Right lobe of liver (tissue), 6 donors: ENCODE measurements at places on chromosomes 4 and X. TPM values are rescaled to one million over a fixed set of nuclear protein-coding genes. Genes with fewer than 3 reads are reported as not detected.

- DNase-seq: no peak
Observed at GRCh38 chr4:4554234-4554633, 12.4 kb upstream of the STX18 start.

DNA sequence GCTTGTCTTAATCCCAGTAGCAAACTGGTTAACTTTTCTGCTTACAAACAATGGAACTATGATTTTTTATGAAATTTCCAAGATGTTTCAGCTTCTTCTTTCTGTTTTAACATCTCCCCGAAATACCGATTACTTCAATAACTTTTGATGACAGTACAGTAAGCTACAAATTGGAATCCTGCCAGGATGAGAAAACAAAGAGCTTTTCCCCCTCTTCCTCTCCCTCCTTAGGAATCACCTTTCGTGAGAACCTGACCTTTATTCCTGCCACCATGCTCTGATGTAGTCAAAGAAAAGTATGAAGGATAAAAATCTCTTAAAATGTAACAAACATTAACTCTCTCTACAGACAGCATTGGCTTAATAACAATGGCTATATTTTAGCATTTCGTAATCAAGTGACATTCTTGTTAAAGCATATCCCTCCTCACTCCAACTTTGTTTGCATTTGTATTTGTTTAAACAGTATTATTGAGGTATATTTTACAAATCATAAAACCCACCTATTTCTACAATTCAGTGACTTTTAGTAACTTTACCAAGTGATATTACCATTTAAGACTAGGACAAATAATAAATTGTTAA, 148.7 kb upstream of the NAP1L5 start:
- DNase-seq: no peak

GRCh38 chr4:185098474-185098873, 44.6 kb upstream of the SLC25A4 start:
- no peak for DNase-seq

DNA sequence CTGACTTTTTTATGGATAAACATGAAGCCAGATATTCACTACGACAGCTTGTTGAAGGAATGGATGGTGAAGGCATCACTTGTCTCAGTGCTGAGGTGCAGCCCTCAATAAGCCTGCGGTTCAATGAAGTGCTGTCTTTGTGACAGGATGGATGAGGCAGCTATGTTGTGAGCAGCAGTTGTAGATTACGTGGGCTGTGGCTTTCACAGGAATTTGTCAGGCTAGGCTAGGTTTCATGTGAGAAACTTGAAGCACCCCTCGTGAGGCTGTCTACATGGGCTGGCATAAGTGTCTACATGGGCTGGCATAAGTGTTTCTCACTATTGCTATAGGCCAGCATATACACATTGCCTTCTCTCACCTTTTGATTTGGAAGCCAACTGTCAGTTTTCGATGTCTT, 1050.0 kb downstream of the ADGRL3 start:
- no peak for DNase-seq

GRCh38 chr4:18931643-18932377, 910.3 kb upstream of the LCORL start:
- DNase-seq: no peak

Gene NXF2B
- total RNA-seq: not detected

DNA sequence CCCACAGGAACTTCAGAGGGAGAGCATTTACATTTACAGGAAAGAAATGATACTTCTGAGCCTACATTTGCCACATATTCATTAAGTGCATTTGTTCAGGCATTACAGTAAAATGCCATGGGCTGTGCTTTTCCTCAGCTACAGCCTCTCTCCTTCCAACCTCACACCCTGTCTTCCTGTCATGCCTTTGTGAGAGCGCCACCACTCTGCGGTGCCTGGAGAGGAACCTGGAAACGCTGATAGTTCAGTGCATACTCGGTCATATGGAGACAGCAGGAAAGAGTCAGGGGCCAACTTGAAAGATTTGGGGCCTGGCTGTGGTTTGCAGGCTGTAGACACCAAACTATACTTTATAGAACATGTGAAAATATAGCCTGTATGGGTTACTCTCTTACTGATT, 40.5 kb downstream of the NFKB1 start:
- no peak for DNase-seq

- no peak for DNase-seq
Observed at GRCh38 chr4:54017308-54017707, 47.1 kb downstream of the CHIC2 start.

- no peak for DNase-seq
Observed at GRCh38 chrX:30971774-30972603, 82.9 kb upstream of the TAB3 start.

GRCh38 chr4:176653401-176654220, 139.1 kb downstream of the VEGFC start:
- DNase-seq: no peak

Gene GIMD1
- not detected for total RNA-seq

Gene ADRA2C
- not detected for total RNA-seq

Gene GUCY1B1
- total RNA-seq: 4.1 TPM

- DNase-seq: no peak
Observed at GRCh38 chr4:185540487-185541120, 5.3 kb upstream of the PDLIM3 start.

- no peak for DNase-seq
Observed at GRCh38 chrX:85244450-85245211, 840 bp downstream of the ZNF711 start.

DNA sequence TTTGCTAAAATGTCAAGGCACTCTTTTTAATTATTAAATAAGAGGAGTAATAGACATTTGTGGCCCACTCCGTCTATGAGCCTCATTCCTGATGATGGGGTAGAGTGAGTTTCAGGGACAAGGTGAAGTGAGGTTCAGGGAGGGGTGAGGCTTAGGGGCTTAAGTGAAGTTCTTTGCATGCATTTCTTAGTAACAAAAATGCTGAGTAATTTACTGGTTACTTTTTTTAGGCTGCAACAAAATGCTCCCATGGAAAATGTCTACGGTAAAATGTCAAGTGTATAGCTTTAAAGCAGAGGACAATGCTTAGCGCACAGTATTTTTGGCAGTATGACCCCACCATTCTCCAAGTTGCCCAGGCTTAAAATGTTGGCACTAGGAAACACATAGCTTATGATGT, 2.0 kb upstream of the USO1 start:
- no peak for DNase-seq

Gene ZMAT1
- total RNA-seq: 4.1 TPM

Gene MAGEB2
- not detected for total RNA-seq

Gene TLR3
- 8.3 TPM for total RNA-seq

Gene PRRG3
- not detected for total RNA-seq

- no peak for DNase-seq
Observed at GRCh38 chr4:17273047-17273446, 238.8 kb downstream of the QDPR start.

GRCh38 chr4:182644683-182645050, 272.5 kb downstream of the DCTD start:
- DNase-seq: no peak

Gene PLA2G12A
- total RNA-seq: 30.6 TPM

- DNase-seq: no peak
Observed at GRCh38 chrX:138929926-138930582, 218.5 kb upstream of the FGF13 start.

GRCh38 chr4:67437974-67438713, 107.2 kb downstream of the CENPC start:
- DNase-seq: no peak

- no peak for DNase-seq
Observed at GRCh38 chr4:121192480-121192879, 28.4 kb upstream of the TNIP3 start.

Gene FAT1
- 172 TPM for total RNA-seq

- peak; percentile 39 for DNase-seq
Observed at GRCh38 chr4:140095694-140096482, 58.1 kb downstream of the MAML3 start.

DNA sequence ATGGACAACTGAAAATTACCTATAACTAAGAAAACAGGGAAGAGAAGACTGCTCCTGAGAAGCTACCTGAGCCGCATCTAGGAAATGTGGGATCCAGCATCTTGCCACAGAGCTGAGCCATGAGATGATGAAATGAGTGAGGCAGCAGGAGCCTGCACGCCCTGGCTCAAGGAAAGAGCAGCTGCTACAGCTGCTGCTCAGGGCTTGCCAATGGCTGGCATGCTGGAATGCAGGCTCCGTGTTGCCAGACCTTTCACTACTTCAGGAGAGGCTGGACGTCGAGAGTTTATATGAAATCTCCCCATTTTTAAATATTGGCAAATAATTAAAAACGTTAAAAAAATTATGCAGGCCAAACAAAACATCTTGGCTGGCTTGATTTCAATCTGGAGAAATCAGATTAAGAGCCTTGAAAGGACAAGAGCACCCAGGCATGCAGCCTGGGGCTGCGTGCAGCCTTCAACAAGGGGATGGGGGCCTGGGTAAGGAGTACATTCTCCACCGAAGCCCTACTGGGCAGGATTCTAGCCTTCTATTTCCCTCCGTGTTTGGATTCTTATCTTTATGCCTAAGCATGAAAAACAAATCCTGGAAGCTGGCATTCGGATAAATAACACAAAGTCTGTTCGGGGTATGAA, 227.6 kb downstream of the NR3C2 start:
- no peak for DNase-seq

DNA sequence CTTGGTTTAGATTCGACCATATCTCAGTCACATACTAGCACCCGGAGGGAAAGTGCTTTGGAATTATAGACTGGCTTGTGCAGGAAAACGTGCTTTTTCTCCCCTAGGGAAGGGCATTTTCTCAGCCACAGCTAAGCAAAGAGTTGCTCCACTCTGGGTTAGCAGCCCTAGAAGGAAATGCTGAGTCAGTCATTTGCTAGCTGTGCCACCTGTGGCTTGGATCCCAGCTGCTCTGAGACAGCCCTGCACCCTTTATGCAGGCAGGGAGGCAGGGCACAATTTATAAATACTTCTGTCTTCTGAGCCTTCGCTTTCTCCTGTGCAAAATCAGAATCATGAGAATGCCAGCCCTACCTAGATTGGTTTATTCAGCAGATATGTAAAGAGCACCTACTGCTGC, 1.3 kb upstream of the USP51 start:
- peak; percentile 44 for DNase-seq

DNA sequence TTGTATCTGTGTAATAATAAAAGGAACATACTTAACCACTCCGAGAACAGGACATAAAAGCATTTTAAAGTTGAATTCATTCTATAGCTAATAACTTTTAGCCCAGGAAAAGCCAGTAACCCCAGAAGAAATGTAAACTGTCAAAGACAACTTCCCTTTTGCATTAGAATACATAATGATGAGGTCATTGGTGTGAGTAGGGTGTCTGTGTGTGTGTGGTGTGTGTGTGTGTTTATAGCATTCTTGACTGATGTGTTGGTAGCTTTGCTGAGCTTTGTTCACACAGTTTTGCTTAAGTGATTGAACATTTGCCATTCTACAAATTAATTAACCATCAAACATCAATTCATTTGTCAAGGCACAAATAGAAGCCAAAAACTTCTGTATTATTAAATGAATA, 559.6 kb downstream of the ARAP2 start:
- no peak for DNase-seq

DNA sequence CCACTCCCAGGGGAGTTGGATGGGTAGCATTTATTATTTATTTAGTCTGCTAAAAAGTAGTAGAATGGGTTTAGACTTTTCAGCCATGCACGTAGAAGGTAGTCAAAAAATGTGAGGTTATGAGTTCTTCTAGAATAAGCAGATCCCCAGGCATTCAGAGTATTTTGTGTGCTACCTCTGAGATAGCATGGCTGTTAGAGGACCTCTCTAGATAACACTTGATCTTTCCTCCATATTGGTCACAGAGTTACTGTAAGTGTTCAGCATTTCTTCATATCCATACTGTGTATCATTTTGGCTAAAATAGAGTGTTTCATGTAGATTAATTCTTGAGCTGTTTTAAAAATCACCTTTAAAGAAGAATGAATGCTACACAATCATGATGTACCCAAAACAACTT, 58.4 kb downstream of the KLHL5 start:
- DNase-seq: no peak

DNA sequence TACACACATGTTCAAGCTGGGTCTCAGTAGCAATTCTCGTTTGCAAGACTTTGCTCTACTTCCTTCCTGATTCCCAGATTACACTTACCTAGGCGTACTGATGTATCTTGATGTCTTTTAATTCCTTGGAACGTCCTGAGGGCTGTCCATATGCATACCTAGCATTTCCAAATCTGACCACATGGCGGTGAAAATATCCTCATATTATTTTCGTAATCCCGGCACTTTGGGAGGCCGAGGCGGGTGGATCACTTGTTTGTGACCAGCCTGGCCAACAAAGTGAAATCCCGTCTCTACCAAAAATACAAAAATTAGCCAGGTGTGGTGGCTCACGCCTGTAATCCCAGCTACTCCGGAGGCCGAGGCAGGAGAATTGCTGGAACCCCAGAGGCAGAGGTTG, 1786.3 kb upstream of the TENM3 start:
- no peak for DNase-seq

DNA sequence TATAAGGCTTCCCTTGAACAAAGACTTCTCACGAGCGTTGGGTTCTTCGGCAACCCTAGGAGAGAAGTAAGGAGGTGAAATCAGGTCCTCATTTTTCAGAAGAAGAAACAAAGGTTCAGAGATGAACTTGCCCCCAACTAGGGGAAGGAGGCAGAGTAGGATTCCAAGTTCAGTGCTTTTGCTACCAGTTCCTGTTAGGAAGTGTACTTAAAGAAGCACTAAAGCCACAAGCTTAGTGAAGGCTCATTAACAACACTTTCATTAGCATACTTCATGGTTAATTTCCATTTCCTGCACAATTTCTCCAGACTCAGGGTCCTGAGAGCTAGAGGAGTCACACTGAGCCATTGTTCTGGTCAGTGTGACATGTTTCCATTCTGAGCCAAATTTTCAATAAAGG, 52.1 kb downstream of the VSIG4 start:
- DNase-seq: no peak

DNA sequence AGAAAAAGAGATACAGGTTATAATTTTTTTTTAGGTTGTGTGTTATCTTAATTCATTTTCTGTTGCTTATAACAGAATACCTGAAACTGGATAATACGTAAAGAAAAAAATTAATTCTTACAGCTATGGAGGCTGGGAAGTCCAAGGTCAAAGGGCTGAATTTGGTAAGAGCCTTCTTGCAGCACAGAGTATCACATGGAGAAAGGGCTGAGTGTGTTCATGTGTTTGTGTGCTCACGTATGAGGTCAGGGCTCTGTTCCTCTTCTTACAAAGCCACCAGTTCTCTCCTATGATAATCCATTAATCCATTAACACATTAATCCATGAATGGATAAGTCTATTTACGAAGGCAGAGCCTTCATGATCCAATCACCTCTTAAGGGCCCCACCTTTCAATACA, 8.6 kb upstream of the RAB28 start:
- DNase-seq: no peak

DNA sequence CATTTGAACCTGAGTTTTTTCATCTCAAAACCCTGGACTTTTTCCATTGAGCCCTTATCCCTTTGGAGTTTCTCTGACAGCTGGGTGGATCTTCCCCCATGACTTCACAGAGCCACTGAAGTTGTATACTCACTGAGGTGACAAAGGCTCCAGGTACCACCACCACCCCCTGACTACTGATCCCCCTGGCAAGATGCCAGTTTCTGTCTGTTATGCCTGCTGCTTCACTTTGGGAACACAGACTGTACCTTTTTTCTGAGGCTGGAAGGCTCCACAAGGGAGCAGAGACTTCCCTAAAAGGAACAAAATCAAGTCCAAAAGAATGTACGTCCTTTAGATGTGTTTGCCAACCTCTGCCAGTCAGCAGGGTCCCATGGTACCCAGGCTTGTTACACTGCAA, 160.3 kb upstream of the JADE1 start:
- no peak for DNase-seq
